ENCODE measurements at places on chromosomes 5 and 9.

DNA sequence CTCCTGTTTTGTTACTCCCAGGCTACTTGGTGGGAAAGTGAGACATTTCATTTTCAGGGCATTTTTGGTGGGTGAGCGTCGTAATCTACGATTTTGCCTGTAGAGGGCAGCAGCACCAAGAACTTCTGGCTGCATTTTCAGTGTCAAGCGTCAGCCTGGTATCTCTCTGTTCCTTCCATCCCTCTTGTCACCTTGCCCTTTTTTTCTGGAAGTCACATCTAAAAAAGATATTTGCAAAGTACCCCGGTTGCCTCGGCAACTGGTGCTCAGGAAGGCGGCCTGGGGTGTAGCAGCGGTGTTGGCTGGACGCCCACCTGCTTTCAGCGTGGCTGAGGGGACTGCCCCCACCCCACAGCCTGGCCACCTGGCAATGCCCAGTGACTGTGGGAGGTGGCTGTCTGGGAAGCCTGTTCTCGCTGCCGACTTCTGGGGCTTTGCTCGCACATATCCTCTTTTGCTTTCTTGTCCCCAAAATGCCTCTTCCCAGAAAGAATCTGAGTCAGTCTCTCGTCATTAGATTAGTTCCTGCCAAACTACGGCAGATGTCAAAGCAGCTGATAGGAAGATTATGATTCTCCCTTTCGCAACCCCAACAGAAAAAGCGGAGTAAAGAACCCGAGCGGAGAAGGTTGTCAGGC, 84.5 kb downstream of the ACER2 start:
- H3K36me3 ChIP-seq = no peaks in the 10 kb centered on the region
- H3K27me3 ChIP-seq = no peaks in the 10 kb centered on the region
- H3K4me1 ChIP-seq = peaks cover 20% of the 10 kb centered on the region

- no peaks in the 10 kb centered on the region for H3K27me3 ChIP-seq
- no peak for DNase-seq
- H3K4me1 ChIP-seq = peaks cover 3% of the 10 kb centered on the region
- H3K4me3 ChIP-seq = no peak overlapping the region
Measured at GRCh38 chr9:88216126-88216995, 78.1 kb upstream of the SPATA31C2 start.

GRCh38 chr9:82593501-82593900, 469.4 kb downstream of the RASEF start:
- H3K36me3 ChIP-seq = no peaks in the 10 kb centered on the region
- DNase-seq = peak; percentile 21
- no peak overlapping the region for H3K4me3 ChIP-seq
- no peaks in the 10 kb centered on the region for H3K4me1 ChIP-seq

DNA sequence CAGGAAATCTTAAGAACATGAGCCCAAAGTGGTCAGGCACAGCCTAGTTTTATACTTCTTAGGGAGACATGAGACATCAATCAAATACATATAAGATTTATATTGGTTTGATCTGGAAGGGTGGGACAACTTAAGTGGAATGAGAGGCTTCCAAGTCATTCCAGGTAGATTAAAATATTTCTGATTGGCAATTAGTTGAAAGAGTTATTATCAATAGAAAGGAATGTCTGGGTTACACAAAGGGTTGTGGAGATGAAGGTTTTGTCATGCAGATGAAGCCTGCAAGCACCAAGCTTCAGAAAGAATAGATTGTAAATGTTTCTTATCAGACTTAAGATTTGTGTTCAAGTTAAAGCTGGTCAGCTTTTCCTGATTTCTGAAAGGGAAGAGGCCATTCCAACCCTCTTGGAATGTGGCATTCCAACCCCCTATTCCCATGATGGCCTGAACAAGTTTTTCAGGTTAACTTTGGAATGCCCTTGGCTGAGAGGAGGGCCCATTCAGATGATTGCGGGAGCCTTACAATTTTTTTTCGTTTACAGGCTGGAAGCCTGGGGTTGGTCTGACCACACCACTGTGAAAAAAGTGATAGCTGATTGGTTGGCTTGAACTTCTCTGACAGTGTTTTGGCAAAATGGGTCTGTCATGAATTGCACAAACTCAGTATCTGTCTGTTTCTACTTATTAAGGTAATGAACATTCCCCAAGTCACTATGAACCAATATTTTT, 245.6 kb upstream of the RAI14 start:
- DNase-seq = no peak
- H3K27ac ChIP-seq = no peak overlapping the region
- no peaks in the 10 kb centered on the region for H3K36me3 ChIP-seq
- H3K27me3 ChIP-seq = no peaks in the 10 kb centered on the region

DNA sequence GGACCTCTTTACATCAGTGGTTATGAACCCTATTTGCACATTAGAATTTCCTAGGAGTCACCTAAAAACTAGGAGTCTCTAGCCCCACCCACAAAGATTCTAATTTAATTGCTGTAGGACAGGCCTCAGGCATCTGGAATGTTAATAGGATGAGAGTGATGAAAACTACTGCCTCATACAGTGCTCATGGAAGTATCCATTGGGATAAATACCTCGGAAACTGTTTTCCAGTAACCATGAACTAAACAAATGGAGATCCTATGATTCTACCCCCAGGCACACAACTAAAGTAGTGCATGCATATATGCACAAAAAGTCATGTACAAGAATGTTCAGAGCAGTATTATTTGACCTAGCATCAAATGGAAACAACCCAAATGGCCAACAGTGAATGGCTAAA, 286.3 kb downstream of the DNAH5 start:
- H3K4me1 ChIP-seq = no peaks in the 10 kb centered on the region
- no peak for DNase-seq
- H3K4me3 ChIP-seq = no peak overlapping the region
- H3K36me3 ChIP-seq = no peaks in the 10 kb centered on the region

DNA sequence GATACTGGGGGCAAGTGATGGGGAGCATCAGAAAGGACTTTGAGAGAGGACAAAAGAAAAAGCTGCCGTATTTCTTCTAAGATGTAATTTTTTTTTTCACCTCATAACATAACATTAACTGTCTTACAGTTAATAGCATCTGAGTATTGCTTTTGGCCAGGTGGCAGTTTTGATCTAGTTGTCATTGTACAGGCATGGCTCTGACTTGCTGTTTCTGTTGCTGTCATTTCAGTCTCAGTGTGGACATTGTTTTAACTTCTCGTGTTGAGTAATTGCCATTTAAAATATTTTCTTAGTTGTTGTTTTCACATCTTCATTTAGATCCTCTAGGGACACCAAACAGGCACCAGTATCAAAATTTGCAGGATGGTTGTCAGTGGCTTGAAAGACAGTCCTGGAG, 12.4 kb downstream of the SMAD5 start:
- H3K27ac ChIP-seq = no peak overlapping the region
- no peaks in the 10 kb centered on the region for H3K27me3 ChIP-seq
- H3K36me3 ChIP-seq = no peaks in the 10 kb centered on the region
- H3K4me1 ChIP-seq = no peaks in the 10 kb centered on the region
- DNase-seq = no peak

- H3K27ac ChIP-seq = no peak overlapping the region
- no peaks in the 10 kb centered on the region for H3K36me3 ChIP-seq
- H3K27me3 ChIP-seq = no peaks in the 10 kb centered on the region
- peaks cover 11% of the 10 kb centered on the region for H3K4me1 ChIP-seq
- H3K4me3 ChIP-seq = no peak overlapping the region
Measured at GRCh38 chr9:117340422-117340821, 74.4 kb downstream of the ASTN2 start.
